ENCODE measurements at places on chromosomes 12 and 14.

DNA sequence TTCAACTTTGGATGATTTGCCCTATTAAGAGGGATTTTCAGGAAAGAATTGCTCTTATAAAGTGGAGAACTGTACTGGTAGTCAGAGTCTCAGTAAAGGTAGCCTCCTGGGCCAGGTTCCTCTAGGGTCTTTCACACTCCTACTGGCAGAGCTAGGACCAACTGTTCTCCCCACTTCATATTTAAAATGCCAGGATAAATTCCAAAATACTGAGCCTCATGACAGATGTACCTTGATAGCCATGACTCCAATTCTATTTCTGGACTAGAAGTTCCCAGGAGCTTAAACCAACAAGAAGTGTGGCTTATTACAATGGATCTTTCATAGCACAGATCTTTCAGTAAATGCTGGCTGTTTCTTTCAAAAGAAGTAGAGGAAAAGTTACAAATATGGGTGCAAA, 126.5 kb downstream of the C12orf75 start:
- DNase-seq: no peak

GRCh38 chr12:92403210-92404175, 257.8 kb upstream of the BTG1 start:
- DNase-seq: peak; percentile 82

GRCh38 chr14:23629832-23630396, 6.2 kb upstream of the DHRS2 start:
- DNase-seq: no peak

DNA sequence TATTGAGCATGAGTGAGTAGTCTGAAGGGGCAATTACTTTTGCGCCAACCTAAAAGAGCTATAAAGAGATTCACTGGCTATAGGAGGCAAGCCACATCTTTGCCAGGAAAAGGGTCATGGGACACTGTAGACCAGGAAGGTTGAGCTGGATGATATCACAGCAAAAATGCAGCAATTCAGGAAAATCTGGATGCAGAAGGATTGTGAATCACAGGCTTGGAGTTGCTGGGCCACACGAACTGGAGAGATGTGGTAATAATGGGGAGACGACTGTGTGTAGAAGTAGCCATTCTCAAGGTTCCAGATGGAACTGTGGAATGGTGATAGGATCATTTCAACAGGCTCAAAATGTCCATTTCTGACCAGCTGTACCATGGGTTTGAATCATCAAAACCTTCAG, 151.4 kb upstream of the DAAM1 start:
- no peak for DNase-seq

- no peak for DNase-seq
Observed at GRCh38 chr12:69136931-69137613, 102.3 kb upstream of the CPSF6 start.
